NT2/D1 (cell line): ENCODE measurements at places on chromosomes 12 and 14.
A peak's percentile ranks its signal among the peaks of the same experiment; 100 is the strongest.

- peak; percentile 80 for DNase-seq
Measured at GRCh38 chr12:106760184-106760531, 14.3 kb upstream of the RIC8B start.

GRCh38 chr12:92186038-92186470, 40.4 kb upstream of the BTG1 start:
- no peak for DNase-seq

- no peak for DNase-seq
Measured at GRCh38 chr12:75936515-75937440, 94.8 kb downstream of the PHLDA1 start.

DNA sequence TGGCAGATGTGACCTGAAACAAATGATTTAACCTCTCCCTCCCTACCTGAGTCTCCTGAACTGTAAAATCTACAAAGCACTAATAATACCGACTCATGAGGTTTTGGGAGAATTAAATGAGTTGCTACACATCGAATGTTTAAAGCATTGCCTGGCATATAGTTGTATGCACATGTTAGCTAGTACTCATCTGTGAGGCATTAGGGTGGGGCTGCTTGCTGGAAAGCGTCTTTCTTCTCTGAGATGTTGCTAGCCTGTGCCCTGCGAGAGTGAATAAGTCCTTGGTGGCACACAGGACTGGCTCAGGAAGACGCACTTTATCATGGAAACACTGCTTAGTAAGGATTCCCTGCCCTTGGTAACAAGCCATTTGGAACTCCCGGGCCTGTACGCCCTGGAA, 6.1 kb downstream of the RAPGEF3 start:
- no peak for DNase-seq

GRCh38 chr14:63435204-63435603, 108.0 kb downstream of the PPP2R5E start:
- DNase-seq = no peak

- no peak for DNase-seq
Measured at GRCh38 chr14:41718477-41719166, 111.9 kb downstream of the LRFN5 start.

GRCh38 chr14:76998910-76999309, 29.6 kb downstream of the IRF2BPL start:
- DNase-seq = no peak

- DNase-seq = no peak
Measured at GRCh38 chr12:77571127-77571526, 259.6 kb upstream of the NAV3 start.

- DNase-seq = no peak
Measured at GRCh38 chr14:67773844-67774377, 42.5 kb downstream of the ZFYVE26 start.

GRCh38 chr12:49779581-49779980, 38.2 kb downstream of the TMBIM6 start:
- no peak for DNase-seq

DNA sequence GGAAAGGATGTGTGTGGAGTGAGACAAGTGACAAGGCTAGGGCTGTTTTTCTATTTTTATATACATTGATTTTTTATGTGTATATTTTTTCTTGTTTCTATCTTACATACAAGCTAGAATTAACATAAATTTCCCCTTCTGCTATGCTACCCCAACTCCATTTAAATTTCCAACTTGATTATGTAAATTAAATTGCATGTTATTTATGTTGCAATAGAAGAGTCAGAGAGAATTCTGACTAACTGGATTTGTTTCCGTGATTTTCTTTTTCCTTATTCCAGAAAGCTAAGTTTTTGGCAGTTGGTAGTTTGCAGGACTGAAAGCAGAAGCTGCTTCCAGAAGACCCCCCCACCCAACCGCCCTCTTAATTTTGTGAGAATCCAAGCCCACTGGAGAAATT, 8.9 kb upstream of the YBX3 start:
- no peak for DNase-seq

GRCh38 chr14:103220134-103220981, 97.1 kb downstream of the TNFAIP2 start:
- DNase-seq = no peak

GRCh38 chr12:2759733-2760132, 35.0 kb upstream of the FKBP4 start:
- DNase-seq = no peak

- no peak for DNase-seq
Measured at GRCh38 chr12:40688085-40688725, 4.0 kb upstream of the CNTN1 start.

- DNase-seq = no peak
Measured at GRCh38 chr14:97369901-97370300, 572.7 kb downstream of the VRK1 start.

DNA sequence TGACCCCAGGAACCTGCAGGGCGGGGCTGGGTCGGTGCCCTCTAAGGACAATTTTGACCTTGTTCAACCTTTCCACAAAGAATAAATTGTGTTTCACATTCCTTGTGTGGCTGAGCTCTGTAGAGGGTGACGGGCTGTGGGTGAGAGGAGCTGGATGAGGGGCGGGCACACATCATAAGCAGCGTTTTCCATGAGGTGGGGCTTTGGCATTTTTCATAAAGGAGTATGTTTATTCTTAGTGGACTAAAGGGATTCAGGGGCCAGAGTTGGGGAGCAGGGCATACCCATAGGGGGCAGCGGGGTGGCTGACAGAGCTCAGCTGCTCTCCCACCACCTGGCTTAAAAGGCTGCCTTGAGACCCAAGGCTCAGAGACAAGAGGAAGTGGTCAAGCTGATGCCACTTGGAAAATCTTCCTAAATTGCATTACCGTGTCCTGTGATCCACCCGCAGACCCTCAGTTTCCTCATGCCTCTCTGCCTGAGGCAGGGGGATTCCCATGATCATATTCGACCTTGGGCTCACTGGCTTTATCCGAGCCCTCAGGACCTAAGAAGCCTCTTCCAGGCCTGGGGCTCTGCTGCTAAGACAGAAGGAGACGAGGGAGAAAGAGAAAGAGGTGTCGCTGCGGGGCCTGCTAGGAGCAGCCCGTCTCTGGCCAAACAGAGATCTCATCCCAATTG, 11.4 kb downstream of the MMP14 start:
- no peak for DNase-seq

DNA sequence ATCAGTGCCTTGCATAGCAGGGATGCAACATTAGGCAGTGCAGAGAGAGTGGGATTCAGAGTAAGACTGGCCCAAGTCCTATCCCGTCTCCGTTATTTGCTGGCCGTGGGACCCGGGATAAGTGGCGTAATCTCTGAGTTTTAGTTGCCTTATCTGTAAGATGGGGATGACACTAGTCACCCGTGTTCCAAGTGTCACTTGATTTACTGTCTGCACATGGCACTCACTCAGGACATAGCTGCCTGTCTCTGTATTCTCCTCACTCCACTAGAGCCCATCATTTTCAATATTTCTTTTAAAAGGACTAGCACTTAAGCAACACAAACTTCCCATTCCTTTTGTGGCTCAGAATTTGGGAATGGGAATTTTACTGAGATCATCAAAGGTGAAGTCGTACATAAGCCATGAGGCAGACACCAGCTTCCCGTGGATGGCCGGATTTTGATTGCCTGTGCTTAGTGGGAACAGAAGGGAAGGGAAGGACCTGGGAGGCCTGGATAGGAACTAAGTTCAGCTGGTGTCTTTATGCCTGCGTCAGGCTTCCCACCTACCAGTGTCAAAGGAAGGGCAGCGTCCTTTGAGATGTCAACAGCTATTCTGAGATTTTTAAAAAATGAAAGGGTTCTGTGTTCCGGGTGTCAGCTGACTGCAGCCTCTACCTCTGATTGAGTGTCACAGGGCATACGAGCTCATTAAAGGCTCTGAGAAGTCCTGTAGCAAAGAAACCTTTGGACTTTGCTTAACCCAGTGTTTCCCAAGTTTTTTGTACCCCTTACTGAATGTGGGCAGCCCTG, 361.4 kb downstream of the CACNA1C start:
- DNase-seq = no peak

GRCh38 chr12:68113644-68114043, 45.9 kb downstream of the IFNG start:
- peak; percentile 6 for DNase-seq

GRCh38 chr12:6966351-6966750, 4.1 kb downstream of the PHB2 start:
- no peak for DNase-seq

GRCh38 chr12:110262442-110263388, 18.3 kb upstream of the ATP2A2 start:
- DNase-seq = no peak

GRCh38 chr12:21453312-21453852, 15.9 kb downstream of the PYROXD1 start:
- DNase-seq = no peak

GRCh38 chr14:61585598-61586543, 109.4 kb upstream of the HIF1A start:
- no peak for DNase-seq

GRCh38 chr14:60756847-60757246, 22.3 kb downstream of the MNAT1 start:
- no peak for DNase-seq

DNA sequence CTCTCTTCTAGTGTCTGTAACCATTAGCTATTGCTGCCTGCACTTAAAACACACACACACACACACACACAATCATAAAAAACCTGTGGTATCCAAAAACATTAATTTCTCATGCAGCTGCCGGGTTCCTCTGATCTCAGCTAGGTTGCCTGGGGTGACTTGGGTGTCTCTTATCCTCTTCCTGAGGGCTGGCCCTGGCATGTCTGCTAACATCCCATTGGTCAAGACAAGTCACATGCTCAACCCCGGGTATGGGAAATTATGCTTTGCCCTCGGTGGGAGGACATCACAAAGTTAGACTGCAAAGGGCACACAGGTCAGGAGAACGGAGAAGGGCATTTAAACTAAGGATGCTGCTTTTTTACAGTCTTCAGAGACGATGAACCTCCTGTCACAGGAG, 55.7 kb downstream of the TRPV4 start:
- no peak for DNase-seq

DNA sequence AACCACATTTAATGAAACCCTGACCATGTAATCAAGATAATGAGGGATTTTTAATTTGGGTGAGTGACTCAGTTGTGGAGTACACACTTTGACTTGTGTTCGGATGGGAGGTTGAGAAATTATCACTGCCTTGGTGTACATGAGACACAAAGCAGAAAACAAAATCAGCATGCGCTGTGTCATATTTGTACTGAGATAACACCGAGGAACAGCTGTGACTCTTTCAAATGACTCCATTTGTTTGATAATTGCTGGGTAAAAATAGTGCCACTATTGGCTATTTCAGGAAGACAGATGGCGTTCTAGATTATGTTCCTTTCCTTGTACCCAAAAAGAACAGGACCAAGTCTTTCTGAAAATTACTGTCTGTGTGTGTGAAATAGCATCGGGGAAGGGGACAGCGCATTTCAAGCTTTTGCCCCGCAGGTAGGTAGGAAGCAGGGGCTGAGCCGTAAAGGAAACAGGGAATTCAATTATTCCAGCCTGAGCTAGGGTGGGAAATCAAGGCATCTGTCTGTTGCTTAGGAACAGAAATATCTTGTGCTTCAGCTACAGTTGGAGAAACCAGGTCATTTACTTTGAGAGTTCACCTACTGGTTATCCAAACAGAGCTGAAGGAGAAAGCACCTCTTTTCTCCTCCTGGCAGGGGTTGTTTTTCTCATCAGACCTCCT, 114.3 kb downstream of the SNAPC1 start:
- DNase-seq = no peak

GRCh38 chr12:115227137-115227615, 543.2 kb upstream of the TBX3 start:
- DNase-seq = no peak

GRCh38 chr14:63644741-63645140, 3.1 kb upstream of the WDR89 start:
- no peak for DNase-seq

GRCh38 chr12:62250671-62251608, 9.3 kb upstream of the USP15 start:
- no peak for DNase-seq

GRCh38 chr12:30019366-30020140, 235.8 kb upstream of the TMTC1 start:
- DNase-seq = no peak

DNA sequence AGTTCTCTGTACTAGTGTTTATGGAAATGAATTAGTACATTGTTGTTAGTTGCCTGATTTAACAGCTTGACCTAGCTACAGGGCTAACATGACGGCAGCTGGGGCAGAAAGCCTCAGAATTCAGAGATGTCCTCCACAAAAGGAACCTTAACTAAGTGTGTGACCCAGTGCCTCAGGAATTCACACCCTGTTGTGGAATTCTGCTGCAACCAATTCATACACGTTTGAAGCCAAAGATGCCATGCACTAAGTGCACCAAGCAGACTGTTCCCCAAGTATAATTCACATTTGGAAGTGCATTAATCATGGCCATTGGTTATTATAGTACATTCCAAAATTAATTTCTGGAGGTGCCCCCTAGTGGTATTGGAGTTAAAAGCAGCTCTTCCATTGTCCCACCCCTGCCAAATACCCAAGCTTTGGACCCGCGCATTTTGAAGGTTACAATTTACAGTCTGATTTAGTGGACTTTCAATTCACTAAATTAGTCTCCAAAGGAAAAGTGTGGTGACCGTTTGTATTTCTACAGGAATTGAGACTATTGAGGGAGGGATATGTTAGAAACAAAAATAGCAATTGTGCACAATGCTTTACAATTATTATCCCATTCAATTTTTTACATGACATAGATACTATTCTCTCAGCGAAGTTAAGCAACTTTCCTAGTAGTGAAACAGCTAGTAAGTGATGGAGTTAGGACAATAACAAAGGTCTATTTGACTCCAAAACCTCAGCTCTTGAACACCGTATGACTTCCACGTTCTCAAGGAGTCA, 85.9 kb downstream of the PAX9 start:
- DNase-seq = no peak

GRCh38 chr12:92539110-92539749, 163.6 kb upstream of the PLEKHG7 start:
- no peak for DNase-seq

DNA sequence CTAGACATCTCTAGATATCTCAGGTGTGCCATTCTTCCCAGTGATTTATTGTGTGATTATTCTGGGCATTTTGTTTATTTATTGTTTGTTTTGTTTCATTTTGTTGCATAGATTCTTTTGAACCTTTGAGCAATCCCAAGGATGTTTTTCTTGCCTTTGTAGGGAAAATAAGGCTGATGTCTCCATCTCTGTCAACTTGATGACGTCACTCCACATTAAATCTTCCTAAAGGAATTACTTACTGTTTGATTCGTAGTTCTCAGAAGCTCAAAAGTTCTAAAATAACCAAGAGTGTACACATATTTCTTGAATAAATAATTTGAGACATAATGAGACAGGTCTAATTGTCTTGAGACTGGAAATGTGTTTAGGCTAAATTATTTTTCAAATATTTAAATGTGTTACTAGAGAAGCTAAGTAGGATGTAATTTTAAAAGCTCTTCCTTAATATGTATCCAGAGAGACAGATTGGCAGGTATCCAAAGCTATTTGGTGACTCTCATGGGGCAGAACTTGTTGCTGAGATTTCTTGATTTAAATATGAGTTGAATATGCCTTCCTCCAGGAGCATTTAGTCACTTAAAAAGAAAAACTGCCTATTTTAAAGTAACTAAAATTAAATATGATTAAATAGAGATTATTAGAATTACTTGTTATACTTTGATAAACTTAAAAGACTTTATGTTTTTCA, 128.7 kb downstream of the CNTN1 start:
- no peak for DNase-seq

GRCh38 chr12:118318744-118319143, 54.0 kb downstream of the TAOK3 start:
- no peak for DNase-seq

- DNase-seq = no peak
Measured at GRCh38 chr12:99997806-99998205, 13.1 kb upstream of the ANKS1B start.
